ENCODE measurements at places on chromosomes 4 and X. TPM values are rescaled to one million over a fixed set of nuclear protein-coding genes. Genes with fewer than 3 reads are reported as not detected.

Gene STAP1
- not detected for total RNA-seq

Gene IL13RA2
- not detected for total RNA-seq

Gene HS3ST1
- total RNA-seq = 0.59 TPM

Gene ZXDA
- 1.8 TPM for total RNA-seq

Gene TMSB4X
- 6,180 TPM for total RNA-seq

Gene CXCL1
- 6.0 TPM for total RNA-seq

Gene MAGIX
- 2.3 TPM for total RNA-seq

Gene CAMK2D
- 12.6 TPM for total RNA-seq

Gene MAD2L1
- 46.8 TPM for total RNA-seq
